Lower lobe of right lung (tissue), 2 donors: ENCODE measurements at places on chromosomes 5 and 9.

- no peak for DNase-seq
These were observed 16.3 kb downstream of the IL5 start for GRCh38 chr5:132526974-132527564.

- no peak for DNase-seq
These were observed 49.6 kb downstream of the NSUN2 start for GRCh38 chr5:6583049-6583880.

DNA sequence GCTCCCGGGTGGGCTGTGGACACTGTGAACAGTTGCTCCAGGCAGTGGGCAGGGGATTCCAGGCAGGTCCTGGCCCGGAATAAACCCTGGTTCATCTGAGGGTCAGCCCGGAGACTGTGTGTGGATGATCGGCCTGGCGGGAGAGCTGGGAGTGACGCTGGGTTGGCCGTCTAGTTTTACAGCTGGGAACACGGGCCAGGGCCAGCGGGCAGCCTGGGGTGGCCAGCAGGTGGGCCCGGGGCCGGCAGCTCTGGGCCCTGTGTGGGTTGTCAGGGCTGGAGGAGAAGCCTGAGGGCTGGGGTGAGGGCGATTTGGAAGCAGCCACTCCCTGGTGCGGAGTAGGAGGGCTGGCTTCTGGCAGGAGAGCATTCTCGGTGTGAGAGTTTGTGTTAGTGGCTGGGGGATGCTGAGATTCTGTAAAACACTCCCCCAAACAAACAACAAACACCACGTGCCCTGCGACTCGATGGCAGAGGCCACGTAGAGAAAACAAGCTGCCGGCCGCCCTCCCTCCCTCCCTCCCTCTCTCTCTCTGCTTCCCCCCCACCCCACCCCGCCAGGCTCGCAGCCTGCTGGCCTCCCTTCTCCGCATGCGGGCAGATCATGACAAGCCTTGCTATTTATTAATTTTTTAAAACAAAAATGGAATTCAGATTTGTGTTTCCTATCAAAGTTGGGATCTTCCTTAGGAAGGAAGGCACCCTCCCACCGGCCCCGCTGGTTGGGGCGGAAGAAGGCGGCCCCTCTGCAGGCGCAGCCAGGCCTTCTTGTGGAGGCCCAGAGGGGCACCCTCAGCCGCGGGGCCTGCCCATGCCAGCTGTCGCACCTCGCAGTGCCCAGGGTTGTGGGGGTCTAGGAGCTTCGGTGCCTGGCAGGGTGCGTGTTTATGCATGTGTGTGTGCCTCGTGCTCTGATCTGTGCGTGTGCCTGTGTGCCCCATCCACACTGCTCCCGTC, 49.5 kb downstream of the RXRA start:
- no peak for DNase-seq

DNA sequence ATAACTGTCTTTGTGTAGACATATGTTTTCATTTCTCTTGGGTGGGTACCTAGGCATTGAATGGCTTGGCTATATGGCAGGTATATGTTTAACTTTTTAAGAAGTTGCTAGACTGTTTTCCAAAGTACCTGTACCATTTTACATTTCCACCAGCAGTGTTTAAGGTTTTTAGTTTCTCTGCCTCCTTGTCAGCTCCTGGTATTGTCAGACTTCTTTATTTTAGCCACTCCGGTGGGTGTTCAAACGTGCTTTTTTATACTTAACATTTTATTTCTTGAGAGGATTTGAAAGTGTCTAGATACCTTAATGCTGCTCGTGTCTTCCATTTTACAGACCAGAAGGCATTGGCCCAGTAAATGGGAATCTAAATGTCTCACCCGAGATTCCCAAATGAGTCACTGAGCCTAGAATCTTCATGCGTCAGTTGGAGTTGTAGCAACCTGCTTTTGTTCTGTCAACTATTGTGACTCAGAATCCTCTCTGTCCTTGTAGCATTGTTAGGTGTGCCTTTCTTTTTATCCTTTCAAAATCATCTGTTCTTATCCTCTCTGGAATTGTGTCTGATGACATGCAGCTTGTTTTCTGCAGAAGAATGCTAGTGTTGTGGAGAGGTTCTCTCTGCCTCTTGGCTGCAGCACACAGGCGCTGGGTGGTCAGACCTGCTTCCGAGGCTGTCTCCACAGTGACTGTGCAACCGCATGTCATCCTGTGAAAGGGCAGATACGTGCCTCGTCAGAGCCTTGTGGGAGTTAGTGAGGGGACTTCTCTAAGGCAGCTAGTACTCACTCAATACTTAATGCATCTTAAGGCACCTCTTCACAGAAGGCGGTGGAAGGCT, 291.8 kb downstream of the AOPEP start:
- peak; percentile 63 for DNase-seq

DNA sequence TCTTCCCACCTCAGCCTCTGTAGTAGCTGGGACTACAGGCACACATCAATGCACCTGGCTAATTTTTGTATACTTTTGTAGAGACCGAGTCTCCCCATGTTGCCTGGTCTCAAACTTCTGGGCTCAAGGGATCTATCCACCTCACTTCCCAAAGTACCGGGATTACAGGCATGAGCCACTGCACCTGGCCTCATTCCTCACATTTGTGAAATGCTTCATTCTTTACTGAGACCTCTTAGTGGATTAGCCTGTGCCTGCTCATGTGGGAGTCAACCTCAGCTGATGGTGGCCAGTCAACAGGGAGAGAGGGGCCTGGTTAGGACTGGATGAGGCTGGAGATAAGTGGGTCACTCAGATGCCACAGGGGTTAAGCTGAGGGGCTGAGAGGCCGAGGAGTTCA, 37.3 kb upstream of the CLK4 start:
- DNase-seq, result no peak

DNA sequence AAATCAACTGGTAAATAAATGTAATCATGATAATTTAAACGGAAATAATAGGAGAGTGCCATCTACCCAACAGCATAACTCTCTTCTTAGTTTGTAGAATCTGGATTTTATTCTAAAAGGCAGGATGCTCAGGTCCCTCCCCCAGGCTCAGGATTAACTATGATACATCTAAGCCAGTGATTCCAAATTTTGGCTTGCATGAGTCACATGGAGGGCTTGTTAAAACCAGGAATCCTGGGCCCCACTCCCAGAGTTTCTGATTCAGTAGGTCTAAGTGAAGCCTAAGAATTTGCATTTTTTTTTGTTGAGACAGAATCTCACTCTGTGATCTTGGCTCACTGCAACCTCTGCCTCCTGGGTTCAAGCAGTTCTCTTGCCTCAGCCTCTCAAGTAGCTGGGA, 62.3 kb upstream of the ZFR start:
- DNase-seq, result no peak

GRCh38 chr5:172117977-172118701, 69.9 kb downstream of the STK10 start:
- no peak for DNase-seq

- DNase-seq, result no peak
These were observed 17.9 kb upstream of the RANBP17 start for GRCh38 chr5:170843870-170844269.

- DNase-seq, result no peak
These were observed 31.9 kb upstream of the CEP120 start for GRCh38 chr5:123455095-123455494.

DNA sequence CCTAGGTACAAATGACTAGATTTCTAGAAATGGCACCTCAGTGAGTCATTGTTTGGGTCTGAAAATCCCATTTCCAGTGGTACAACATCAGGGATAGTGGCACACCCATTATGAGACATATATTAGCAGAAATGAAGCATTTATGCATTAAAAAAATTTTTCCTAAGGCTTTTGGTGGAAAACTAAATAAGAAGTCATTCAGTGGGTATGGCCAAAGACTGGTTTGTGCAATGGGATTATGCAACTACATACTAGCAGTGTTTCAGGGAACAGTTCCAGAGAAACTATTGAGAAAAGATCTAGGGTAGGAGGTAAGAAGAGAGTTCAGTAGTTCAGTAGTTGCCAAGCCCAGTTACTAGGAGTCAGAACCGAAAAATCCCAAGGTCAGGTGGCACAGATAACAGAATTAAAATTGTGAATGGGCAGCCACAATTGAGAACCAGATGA, 106.5 kb upstream of the HAPLN1 start:
- DNase-seq, result no peak

DNA sequence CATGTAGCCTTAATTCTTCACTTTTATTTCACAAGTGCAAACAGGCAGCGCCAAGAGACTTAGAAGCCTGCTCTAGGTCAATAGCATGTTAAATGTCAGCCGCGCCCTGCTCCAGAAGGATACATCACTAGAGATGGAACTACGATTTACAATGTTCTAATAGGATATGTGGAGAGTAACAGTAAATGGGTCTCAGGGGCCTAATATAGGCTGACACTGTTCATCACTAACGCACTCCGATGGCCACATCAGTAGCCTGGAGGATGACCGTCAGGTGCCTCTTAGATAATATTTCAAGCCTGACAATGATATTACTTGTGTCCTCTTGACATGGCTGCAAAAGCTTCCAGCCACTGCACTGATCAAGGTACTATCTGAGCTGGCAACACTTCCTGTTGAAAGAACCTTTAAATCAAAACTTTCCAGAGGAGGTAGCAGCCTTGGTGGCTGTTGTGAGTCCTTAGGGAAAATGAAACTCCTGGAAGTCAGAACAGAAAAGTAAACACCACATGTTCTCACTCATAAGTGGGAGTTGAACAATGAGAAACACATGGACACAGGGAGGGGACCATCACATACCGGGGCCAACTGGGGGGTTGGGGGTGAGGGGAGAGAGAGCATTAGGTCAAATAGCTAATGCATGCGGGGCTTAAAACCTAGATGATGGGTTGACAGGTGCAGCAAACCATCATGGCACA, 35.0 kb downstream of the PTTG1 start:
- no peak for DNase-seq

- peak; percentile 63 for DNase-seq
These were observed 47.6 kb downstream of the PDCD1LG2 start for GRCh38 chr9:5557606-5558587.

- no peak for DNase-seq
These were observed 317.8 kb downstream of the PRDM9 start for GRCh38 chr5:23825196-23825595.

GRCh38 chr9:20441711-20442423, 180.4 kb downstream of the MLLT3 start:
- DNase-seq, result no peak

DNA sequence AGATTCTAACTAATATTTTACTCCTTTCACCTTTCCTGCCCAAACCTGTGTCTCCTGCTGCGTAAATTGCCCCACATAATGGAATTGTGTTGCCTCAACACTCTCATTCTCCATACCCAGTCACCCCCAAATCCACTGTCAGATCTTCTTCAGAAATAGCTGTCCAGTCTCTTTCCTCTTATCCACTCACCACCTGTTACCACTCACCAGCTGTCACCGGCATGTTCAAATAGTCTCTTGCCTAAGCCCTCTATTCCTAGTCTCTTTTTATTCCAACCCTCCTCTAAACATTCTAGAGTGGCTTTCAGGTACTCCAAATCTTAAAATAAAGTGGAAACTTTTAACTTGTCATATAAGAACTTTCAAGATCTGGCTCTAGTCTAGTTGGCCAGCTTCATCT, 262.0 kb upstream of the FBXL7 start:
- DNase-seq, result no peak

- no peak for DNase-seq
These were observed 168.5 kb upstream of the ISL1 start for GRCh38 chr5:51214746-51215145.

- DNase-seq, result no peak
These were observed 441.2 kb upstream of the CHD1 start for GRCh38 chr5:99369797-99370593.

DNA sequence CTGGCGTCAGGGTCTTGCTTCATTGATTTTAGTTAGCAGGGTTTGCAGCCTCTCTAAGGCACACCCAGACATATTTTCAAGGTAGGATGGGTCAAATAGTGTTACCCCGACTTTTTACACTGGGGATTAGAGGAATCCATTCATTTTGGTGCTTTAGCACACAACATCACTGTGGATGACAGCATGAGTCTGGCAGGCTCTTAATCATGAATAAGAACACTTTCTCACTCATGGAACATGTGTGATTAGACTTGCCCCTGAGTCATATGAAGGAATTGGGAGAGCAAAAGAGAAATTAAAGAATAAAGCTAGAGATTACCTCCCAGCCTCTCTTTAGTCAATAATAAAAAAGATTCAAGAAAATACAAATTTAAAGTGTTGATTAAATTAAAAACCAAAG, 175.6 kb downstream of the SEMA5A start:
- no peak for DNase-seq

GRCh38 chr5:81230416-81230815, 2.7 kb upstream of the CKMT2 start:
- DNase-seq, result no peak

DNA sequence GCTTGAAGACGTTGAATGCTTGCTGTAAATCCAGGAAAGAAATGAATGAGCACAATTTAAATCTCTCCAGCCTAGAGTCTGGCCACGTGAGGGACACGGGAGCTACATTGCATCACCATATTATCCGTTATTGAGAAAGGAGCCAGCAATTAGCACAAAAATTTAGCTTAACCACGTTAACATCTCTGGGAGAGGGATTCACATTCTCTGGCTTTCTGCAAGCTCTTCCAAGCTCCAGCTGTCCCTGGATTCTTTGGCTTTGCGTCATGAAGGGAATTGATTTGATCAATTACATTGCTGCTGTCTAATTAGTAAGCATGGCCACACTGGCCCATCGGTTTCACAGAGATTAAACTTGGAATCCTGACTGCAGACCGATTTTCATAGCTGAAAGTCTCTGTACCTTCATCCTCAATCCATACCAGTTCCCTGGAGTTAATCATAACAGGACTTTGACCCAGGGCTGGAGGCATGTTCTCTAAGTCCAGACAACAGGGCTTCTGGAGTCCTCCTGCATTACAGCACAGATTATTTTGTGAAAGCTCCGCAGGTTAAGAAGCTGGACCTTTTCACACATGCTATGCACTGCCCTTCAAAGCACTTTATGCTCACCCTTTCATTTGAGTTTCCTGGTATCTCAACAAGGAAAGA, 31.6 kb downstream of the ADRA1B start:
- DNase-seq, result no peak

DNA sequence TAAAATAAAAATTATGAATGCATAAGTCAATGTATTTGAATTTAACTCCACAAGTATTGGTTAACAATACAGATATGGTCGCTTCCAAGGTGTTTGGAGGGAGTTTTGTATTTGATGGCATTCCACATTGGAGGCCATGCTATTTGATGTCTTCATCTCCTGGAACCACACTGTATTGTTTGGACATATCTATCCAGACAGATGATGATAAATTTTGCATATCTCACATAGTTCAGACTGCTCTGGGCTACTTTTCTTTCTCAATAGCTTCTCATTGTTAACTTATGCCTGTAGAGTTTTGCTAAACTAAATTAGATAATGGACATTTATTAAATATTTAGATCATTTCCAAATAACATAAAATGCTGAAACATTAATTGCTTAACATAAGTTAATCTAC, 58.0 kb downstream of the CDKN2A start:
- DNase-seq, result no peak

- no peak for DNase-seq
These were observed 13.3 kb downstream of the SPATA9 start for GRCh38 chr5:95669540-95669939.

- no peak for DNase-seq
These were observed 339.9 kb downstream of the ADGRV1 start for GRCh38 chr5:90898326-90899013.
